ENCODE measurements at places on chromosomes 4 and X.

- no peak for DNase-seq
Measured at GRCh38 chr4:2297606-2298531, 36.0 kb upstream of the MXD4 start.

DNA sequence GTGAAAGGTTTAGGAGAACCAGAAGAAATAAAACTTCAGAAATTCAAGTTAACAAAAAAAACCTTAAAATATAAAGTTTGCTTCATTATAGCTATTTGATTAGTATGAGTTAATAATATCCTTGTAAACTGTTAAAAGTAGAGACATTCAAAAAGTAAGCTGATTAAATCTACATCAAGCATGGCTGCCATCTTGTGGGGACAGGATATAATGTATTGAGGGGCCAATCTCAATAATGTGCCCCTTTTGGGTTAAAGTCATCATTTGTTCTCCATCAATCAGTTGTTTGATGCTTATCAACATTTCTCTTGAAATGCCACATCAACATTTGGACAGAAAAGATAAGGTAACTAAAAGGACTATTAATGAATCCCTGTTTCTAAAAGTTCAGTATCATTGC, 4.6 kb upstream of the GRID2 start:
- DNase-seq = no peak

GRCh38 chr4:160846121-160846520, 1317.7 kb downstream of the FSTL5 start:
- no peak for DNase-seq

DNA sequence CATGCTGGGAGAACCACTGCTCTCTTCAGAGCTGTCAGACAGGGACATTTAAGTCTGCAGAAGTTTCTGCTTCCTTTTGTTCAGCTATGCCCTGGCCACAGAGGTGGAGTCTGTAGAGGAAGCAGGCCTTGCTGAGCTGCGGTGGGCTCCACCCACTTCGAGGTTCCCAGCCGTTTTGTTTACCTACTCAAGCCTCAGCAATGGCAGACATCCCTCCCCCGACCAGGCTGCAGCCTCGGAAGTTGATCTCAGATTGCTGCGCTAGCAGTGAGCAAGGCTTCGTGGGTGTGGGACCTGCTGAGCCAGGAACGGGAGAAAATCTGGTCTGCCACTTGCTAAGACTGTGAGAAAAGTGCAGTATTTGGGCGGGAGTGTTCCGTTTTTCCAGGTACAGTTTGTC, 118.9 kb downstream of the SLC10A6 start:
- no peak for DNase-seq

DNA sequence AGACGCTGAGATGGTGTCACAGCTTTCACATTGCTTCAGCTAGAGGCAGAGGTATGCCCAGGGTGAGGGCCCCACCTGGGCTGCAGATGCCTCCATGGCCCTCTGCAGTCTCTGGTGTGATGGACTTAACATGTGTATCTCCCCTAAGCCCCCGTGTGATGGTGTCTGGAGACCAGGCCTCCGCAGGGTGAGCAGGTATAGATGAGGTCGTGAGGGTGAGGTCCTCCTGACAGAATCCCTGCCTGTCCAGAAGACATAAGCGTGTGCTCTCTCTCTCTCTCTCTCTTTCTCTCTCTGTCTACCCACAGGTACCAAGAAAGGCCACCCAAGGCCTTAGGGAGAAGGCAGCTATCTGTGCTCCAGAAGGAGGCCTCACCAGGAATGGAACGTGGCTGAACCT, 50.9 kb downstream of the CPZ start:
- no peak for DNase-seq

- no peak for DNase-seq
Measured at GRCh38 chr4:15378062-15378461, 49.8 kb upstream of the C1QTNF7 start.

DNA sequence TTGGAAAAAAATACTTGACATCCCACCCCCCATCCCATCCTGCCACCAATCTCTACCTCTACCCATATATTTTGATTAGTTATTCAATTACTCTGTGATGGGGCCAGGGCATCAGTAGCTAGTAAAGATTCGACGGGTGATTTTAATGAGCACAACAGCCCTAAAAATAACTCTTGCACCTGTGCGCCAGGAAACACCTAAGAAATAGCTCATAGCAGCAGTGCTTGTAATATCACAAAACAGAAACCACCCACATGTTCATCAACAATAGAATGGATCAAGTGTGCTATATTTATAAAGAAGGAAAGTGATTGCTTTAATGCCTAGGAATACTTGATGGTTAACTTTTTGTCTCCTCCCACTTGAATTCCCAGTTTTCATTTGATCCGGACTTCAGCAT, 225.6 kb upstream of the LCORL start:
- DNase-seq = no peak

DNA sequence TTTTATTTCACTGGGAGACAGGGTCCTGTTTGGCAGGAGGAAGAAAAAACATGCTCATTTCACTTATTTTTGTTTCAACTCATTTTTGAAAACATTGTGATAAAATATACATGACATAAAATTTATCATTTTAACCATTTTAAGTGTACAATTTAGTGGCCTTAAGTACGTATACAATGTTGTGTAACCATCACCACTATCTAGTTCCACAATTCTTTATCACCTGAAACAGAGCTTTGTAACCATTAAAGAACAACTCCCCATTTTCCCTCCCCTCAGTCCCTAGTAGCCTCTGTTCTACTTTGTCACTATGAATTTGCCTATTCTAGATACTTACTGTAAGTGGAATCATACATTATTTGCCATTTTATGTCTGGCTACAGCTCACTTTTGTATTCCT, 143.8 kb downstream of the GPAT3 start:
- no peak for DNase-seq

GRCh38 chr4:21451032-21451431, 497.5 kb downstream of the KCNIP4 start:
- DNase-seq = no peak

DNA sequence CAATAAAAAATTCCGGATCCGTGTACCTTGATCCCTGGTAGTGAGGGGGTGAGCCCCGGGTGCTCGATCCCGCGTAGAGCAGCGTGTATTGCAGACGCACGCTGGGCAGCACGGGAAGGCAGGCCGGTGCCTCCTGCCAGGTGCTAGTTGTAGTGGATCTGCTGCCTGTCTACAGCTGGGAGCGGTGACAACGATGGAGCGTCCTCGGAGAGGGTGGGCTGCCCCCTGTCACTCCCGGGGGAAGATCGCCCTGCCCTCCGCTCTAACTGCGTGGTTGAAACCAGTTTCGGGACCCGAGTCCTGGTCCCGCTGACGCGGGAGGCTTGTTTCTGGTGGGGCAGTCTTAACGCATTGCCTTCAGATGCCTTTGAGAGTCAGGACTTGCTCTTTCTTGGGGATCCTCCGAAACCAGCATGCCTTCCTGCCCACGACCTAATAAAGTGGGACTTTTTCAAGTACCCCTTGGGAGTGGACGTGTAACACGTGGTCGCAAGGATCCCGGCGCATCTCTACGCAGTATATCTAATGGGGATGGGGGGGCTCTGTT, 2.7 kb upstream of the NKX6-1 start:
- no peak for DNase-seq

Measured in NCI-H1105 treated with DMSO at 0.1 percent for 48 hours (cell line).